Kidney tubule cell (primary cell): ENCODE measurements at places on chromosomes 12 and 14.

DNA sequence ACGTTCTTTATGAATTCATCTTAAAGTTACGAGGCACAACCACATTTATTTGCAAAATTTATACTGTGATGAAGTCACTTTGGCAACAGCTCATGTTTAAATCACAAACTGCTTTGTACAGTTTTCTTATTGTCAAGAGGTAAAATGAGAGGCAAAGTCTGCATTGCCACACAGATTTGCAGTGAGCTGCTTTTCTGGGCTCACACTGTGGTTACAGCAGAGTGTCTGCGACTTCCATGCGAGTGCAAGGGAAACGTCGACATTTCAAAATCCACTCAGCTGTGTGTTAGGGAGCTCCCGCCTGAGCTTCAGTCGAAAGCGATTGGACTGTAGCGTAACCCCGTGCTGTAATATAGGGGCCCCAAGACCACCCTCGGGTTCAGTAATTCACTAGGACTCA, 13.0 kb downstream of the MTA1 start:
- no peak for DNase-seq

GRCh38 chr14:34452258-34452822, 9.7 kb downstream of the SPTSSA start:
- DNase-seq = no peak

DNA sequence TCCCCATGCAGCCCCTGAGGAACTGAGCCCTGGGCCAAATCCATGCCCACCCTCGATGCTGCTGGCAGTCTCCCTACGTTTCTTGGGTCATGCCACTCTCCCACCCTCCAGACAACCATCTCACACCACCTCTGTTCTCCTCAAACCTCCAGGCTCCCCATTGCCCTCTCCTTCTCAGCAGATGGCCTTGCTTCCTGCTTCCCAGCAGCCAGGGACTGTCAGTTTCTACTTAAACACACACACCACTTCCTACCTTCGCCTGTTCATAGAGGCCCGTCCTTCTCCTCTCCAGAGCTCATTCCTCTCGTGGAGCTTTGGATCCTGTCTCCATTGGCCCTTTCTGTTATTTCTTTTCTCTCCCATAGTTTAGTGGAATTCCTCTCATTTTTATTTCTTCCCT, 27.1 kb downstream of the ZNF664 start:
- no peak for DNase-seq

DNA sequence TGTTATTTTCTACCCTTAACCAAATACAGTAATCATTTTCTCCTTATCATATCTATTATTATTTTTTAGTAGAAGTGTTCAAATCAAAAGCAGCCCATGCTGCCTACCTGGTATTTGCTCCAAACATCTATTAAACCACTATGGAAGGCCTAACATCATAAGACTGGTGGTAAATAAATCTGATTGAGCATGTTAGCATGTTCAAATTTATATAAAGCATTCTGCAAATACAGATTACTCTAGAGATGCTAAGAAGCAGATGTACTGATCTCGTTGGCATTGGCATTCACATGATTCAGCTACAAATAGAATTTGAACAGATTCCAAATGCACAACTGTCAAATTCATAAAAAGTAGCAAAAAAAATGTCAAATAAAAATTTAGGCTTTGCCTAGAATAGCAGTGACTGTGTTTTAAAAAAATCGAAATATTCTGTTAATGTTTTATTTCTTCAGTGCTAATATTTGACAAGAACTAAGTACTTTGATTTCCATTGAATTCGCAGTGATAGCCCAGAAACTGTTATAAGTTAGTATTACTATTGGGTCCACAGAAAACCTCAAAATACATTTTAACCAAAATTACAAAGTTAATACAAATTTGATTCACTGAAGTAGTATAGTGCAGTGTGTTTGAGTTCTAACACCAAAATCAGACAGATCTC, 9.4 kb upstream of the OSBPL8 start:
- DNase-seq = no peak

DNA sequence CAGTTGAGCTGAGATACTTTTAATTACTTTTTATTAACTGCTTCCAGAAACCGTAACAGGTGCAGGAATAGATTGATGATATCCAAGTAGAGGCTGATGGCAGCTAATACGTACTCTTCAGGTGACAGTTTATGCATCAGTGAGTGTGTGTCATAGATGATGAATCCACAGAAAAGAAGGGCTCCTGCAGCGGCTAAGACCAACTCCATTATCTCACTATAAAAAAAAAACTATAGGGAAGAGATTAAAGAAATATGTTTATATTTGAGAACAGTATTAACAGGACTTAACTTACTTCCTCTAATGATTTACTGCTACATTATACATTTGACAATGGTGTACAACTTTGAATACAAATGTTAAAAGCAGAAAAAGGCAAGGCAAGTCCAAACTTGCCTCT, 7.4 kb upstream of the LLPH start:
- peak; percentile 27 for DNase-seq

GRCh38 chr12:22787557-22787956, 162.6 kb downstream of the ETNK1 start:
- DNase-seq = no peak

DNA sequence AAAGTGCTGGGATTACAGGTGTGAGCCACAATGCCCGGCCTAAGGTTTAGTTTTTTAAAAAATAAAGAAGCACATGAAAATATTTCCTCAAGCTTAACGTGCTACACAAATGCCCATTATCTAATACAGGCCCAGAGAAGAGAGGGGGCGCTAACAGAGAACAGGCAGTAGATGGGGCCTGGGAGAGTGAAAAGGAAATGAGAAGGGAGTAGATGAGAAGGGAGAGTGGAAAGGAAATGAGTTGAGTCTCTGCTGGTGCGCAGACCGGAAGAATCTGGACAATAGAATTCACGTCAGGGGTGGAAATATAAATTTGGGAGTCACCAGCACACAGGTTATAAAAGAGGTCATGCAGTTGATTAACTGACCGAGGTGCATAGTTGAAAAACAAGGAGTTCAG, 10.7 kb downstream of the PXN start:
- no peak for DNase-seq

DNA sequence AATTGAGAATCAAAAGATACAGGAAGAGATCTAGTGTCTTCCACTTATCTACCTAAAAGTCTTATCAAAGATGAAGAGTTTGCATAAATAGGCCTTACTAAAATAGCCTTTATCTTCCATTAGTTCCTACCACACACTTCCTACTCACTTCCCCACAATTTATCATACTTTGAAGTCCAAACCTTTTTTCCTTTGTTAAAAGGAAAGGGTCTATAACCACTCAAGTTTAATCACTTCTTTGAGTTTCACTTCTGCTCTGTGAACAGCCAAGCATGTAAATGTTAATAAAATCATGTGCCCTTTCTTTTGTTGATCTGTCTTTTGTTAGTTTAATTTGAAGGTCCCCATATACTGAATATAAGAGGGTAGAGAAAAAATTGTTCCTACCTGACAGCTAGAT, 114.5 kb downstream of the PHLDA1 start:
- DNase-seq = no peak

DNA sequence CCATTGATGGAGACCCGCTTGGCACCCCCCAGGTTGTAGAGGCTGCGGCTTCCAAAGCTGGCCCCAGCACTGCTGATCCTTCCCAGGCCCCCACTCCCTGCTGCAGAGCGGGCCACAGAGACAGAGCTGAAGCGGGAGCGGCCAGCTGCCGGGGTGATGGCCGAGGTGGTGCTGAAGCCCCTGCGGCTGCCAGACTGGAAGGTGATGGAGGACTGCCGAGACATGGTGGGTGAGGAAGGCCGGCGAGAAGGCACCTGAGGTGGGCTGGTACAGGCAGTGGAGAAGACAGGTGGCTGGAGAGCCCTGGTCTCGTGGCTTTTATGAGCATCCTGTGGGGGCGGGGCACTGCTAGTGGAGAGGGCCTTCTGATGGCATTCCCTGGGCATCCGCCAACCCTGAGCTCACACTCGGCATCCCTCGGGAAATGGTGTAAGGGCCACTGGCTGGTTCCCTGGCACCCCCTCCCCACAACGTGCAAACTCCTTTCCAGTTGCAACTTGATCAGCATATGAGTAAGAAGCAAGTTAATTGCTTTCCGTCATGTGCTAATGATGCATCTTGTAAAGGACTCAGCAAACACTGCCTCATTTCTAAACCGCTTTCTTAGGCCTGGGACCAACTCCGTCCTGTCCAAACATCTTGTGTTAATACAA, at the start of gene KRT75:
Gene KRT75 (minus strand): TSS at position 291 of the 653 bp plus-strand sequence. CDS start 67 bp downstream, at position 224.
- no peak for DNase-seq

DNA sequence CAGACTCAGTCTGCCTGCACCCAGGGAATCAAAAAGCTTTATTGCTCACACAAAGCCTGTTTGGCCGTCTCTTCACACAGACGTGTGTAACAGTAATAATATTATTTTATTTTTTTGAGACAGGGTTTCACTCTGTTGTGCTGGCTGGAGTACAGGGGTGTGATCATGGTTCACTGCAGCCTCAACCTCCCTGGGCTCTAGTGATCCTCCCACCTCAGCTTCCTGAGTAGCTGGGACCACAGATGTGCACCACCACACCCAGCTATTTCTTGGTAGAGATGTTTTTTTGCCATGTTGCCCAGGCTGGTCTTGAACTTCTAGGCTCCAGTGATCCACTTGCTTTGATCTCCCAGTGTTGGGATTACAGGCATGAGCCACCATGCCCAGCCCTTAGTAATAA, 88.4 kb upstream of the DCD start:
- no peak for DNase-seq

GRCh38 chr12:27034607-27035293, 12.4 kb downstream of the MED21 start:
- DNase-seq = no peak

GRCh38 chr12:54683398-54683797, 35.2 kb upstream of the DCD start:
- DNase-seq = no peak

- DNase-seq = peak; percentile 47
Observed at GRCh38 chr12:78963439-78964227, 99.1 kb downstream of the SYT1 start.

DNA sequence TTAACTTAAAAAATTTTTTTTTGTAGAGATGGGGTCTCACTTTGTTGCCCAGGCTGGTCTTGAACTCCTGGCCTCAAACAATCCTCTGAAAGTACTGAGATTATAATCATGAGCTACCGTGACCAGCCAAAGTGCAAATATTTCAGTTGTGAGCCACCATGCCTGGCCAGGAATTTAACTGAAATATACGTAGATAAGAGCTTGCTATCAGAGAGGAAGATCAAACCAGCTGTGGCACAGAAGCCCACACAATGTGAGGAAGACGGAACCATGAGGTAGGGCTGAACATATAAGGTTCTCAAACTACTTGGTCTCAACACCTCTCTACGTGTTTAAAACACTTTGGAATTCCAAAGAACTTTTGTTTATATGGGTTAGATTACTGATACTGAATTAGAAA, 29.1 kb downstream of the ATG14 start:
- no peak for DNase-seq

DNA sequence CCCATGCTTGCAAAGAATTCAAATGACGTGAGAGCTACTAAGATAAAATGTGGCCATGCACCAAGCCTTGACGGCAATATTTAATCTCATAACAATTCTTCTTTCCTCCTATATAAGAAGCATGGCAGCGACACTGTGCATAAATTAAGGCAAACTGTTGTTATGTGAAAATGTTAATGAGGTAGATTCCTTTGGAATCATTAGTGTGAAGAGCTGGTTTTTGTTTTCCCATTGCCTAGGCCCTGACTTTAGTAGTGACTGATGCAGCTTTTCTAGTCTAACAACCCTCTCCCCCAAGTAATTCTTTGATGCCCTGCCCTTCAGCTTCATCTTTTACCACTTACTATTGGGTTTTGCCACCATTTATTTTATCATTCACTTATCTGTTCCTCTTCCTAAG, 10.6 kb upstream of the PSEN1 start:
- no peak for DNase-seq

DNA sequence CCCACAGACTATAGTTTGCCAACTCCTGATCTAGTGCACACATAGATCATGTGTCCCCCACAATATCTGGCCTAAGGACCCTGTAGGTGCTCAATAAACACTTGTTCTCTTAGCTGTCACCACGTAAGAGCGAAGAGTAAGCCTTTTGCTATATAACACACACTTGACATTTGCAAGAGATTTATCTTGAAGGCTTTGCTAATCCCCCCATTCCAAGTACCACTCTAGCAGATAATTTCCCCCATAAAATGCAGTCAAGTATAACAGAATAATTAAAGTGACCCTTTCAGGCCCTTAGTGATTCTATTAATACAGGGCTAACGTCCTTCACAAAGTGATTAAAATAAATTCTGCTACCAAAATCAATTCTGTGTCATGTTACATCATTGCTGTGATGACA, 87.5 kb downstream of the PLXNC1 start:
- DNase-seq = no peak

DNA sequence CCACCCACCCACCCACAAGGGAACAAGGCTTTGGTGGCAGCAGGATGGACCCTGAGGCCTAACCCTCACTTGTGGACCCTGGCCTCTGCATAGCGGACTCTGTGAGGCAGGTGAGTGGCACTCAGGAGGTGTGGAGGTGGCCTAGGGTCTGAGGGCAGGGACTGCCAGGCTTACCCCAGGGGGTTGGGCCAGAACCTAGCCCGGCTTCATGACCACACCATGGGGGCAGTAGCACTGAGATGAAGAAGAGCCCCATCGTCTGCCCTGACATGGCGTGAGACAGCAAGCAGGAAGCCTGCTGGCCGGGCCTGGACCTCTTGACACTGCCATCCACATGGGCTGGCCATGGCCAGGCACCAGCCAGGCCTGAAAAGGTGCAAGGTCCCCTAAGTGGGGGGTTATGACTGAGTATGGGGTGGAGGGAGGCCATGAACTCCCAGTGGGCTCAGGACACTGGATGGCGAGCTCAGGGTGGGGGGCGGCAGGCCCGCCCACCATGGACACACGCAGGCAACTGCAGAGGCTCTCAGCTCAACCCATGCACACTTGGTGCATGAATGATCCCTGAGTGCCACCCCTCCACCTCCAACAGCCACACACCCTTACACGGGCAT, 29.3 kb downstream of the JAG2 start:
- no peak for DNase-seq

- no peak for DNase-seq
Observed at GRCh38 chr12:68839183-68840147, 31.5 kb downstream of the MDM2 start.

- DNase-seq = no peak
Observed at GRCh38 chr12:101803978-101804377, 26.8 kb downstream of the GNPTAB start.

GRCh38 chr14:72715215-72715849, 178.6 kb downstream of the DPF3 start:
- peak; percentile 36 for DNase-seq

DNA sequence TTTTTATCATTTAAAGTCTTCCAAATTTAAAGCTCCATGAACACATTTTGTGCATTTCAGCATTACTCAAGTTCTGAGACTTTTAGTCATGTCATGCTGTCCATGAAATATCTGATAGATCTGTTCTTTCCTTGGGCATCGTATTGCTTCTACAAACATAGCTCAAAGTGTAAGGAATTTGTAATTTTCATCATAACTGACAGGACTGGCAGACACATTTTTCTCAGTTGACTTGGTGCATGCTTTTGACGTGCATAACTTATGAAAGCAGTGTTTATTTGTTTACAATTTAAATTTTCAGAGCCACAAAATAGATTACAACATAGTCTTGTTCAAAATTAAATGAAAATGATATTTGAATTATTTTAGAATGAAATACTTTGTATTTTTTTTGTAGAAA, 812.1 kb upstream of the NOVA1 start:
- DNase-seq = no peak

GRCh38 chr12:74535536-74535935, 2.1 kb upstream of the ATXN7L3B start:
- DNase-seq = no peak
